ENCODE measurements at places on chromosomes 12 and 14.
A peak's percentile ranks its signal among the peaks of the same experiment; 100 is the strongest.

- peak; percentile 11 for DNase-seq
Measured at GRCh38 chr12:109743076-109743910, 29.7 kb downstream of the FAM222A start.

GRCh38 chr12:54193434-54193833, 4.6 kb upstream of the SMUG1 start:
- DNase-seq: no peak

- DNase-seq: no peak
Measured at GRCh38 chr12:26612203-26612602, 220.8 kb downstream of the ITPR2 start.

DNA sequence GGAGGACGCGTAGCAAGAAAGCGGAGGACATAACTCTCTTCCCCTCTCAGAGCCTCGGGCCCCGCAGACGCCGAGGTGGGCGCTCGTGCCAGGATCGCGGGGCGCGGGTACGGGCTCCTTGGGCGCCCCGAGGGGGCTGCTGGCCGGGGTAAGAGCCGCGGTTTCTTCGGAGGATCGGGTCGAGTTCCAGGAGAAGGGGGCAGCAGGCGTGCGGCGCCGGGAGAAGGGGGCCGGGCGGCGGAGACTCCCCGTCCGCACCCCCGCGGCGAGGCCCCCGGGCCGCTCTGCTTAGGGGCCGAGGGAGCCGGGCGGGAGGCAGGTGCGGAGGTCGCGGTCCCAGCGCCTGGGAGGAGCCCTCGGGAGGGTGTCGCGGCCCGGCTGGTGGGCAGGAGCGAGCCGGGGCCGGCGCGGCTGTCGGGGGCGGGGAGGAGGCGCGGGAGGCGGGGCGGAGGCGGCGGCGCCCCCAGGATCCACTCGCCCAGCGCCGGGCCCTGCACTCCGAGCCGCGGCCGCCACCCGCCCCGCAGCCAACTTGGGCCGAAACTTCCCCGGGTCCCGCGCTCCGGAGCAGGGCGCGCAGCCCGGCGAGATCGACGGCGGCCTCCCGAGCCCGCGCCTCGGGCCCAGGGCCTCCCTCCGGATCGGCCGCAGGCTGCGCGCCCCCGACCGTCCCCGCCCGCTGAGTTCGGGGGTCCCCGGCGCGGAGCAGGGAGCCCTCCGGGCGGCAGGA, 64.4 kb downstream of the FBXL14 start:
- no peak for DNase-seq

GRCh38 chr14:76298896-76299295, 77.0 kb upstream of the ESRRB start:
- DNase-seq: no peak

GRCh38 chr12:127548123-127548553, 718.8 kb upstream of the TMEM132C start:
- no peak for DNase-seq

DNA sequence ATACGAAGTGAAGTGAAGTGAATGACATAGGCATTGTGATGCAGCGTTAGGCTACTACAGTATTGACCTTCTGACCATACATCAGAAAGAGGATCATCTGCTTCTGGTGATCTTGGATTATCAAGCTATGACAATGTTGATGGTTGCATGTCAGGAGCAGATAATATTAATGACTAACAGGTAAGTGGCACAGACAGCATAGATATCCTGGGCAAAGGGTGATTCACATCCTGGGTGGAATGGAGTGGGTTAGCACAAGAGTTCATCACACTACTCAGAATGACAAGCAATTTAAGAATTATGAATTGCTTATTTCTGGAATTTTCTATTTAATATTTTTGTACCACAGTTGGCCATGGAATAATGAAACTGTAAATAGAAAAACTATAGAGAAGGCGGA, 397.9 kb upstream of the ATP2B1 start:
- DNase-seq: no peak

DNA sequence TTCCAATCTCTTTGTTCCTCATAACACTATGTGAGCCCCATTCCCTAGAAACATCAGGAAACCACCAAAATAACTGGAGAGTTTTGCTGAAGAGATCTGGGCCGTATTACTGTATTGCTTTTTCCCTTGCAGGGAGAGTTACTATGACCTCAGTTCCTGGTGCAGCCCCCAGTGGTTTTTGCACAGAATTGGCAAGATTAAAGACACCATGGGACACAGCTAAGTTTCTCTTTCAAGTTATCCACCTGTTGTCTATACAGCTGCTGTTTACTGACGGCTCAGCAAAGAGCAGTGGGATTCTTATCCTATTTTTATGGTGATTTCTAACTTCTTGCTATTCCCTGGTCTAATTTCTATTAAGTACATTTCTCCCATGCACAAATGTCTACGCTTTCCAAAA, 77.1 kb upstream of the SLC35F4 start:
- no peak for DNase-seq

- DNase-seq: no peak
Measured at GRCh38 chr14:59511916-59512575, 27.7 kb downstream of the JKAMP start.

DNA sequence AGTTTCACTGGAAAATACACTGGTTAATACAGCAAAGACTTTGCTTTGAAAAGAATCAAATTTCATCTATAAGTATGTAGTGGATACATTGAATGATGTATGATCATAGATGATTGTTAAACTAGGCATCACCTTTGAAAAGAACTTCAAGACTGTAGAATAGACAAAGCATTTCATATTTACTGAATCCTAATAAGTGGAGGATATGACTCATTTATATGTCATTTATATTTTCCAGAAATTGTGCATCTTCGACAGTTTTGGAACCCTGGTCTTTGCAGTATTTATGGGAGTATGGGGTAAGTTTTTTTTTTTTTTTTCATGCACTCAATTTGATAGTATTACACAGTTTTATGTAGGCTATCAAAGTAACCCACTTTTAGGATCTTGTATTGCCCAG, 161.9 kb downstream of the ANO6 start:
- DNase-seq: no peak

- DNase-seq: no peak
Measured at GRCh38 chr14:50605766-50606165, 45.8 kb downstream of the ATL1 start.
